ENCODE measurements at places on chromosomes 3 and 15.

- no peak for DNase-seq
Measured at GRCh38 chr3:13578251-13578650, 29.3 kb downstream of the FBLN2 start.

DNA sequence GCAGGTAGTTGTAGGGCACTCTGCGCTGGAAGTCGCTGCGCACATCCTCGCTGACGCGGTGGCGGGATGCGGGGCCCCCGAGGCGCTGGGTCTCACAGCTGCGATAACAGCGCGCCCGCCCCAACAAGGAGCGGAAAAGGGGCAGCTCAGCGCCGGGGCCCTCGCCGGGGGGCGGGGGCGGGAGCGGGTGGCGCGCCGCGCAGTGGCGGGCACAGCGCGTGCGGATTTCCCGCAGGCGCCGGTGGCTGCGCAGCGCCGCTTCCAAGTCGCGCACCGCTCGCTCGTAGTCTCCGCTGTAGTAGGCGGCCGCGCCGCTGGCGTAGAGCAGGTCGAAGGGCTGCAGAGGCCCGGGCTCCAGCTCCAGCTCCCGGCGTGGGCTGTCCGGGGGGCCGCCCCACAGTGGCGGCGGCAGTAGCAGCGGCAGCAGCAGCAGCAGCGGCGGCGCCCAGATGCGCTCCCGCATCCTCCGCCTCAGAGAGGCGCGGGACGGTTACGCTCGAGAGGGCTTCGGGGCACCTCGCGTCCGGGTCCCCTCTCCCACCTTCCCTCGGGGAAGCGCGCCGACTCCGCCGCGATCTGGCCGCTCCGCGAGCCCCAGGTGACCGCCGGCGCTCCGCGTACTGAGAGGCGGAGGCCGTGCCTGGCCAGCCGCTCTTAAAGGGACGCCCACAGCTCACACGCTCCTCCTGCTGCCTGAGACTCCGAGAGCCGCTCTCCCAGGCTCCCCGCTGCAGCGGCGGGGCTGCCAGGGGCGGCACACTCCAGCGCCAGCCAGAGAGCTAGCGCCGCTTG lies at the start of gene P3H2:
P3H2 (minus strand) TSS at position 629 of the 792 bp plus-strand sequence; CDS start at position 463, 166 bp downstream.
- peak; percentile 2 for DNase-seq

DNA sequence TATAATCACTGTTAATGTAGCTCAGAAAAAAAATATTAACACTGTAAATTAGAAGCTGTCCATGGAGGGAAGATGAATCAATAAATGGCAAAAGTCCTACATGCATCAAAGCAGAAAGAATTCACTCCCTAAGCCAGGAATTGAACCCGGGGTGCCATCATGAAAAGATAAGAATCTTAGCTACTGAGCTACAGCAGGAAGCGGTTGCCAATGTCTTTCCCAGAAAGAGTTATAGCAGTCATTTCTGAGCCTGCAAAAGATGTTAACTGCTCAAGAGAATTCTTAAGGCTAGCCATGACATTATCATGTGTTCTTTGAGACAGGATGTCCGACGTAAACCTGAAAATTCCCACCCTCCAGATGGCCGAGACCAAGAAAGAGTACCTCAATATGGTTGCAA lies 47.4 kb upstream of the MKRN3 start:
- DNase-seq = no peak

DNA sequence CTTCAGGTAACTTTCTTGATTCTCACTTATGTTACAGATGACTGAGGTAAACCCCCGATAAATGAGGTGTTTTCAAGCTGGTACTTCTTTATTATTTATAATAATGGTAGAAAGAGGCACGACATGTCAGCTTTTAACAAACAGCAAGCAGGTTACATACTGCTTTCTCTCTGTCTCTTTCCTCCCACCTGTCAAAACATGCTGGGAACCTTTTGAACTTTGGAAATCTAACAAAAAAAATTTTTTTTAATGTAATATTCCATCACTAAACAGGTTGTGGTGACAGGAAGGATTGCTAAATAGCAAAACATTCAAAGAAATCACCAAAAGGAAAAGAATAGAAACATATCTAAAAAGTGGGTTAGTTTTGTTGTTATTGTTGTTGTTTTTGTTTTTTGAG lies 48.2 kb downstream of the ANO10 start:
- DNase-seq = no peak

DNA sequence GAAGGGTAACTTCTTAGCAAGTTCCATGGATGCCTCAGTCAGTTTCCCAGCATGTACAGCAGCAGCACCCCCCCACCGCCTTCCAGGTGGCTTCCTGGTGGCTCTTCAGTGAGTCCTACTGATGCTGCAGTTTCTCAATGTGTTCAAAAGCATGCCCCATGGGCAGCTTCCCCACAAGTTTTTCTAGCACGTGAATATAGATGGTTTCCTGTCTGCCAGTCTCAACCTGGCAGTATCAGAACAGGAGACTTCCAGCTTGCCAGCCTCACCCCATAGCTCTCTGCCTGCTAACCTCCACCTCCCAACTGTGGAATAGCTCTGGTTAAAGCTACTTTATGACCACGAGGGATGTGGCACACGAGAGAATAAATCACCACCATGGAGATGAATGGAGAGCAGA lies 188.3 kb upstream of the SLCO3A1 start:
- no peak for DNase-seq

- no peak for DNase-seq
Measured at GRCh38 chr3:71702131-71703024, 22.8 kb downstream of the EIF4E3 start.

DNA sequence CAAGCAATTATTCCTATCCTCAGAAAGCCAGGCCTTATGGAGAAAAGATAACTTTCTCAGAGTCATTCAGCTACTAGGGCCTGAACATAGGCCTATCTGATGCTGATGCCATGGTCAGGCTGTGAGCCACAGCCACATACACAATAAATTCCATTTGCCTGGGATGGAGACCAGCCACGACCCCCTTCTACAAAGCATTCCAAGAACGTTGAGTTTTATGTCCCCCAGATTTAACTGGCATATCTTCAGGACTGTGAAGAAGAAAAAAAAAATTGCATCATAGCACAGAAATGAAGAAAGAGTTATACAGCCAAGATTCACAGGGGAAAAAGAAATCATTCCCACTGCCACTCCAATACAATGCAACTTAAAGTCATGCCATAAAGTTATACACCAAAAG lies 100.0 kb downstream of the THBS1 start:
- DNase-seq = no peak

- DNase-seq = peak; percentile 62
Measured at GRCh38 chr15:74950078-74950908, 6.3 kb downstream of the RPP25 start.
